ENCODE measurements at places on chromosomes 5 and 9.

DNA sequence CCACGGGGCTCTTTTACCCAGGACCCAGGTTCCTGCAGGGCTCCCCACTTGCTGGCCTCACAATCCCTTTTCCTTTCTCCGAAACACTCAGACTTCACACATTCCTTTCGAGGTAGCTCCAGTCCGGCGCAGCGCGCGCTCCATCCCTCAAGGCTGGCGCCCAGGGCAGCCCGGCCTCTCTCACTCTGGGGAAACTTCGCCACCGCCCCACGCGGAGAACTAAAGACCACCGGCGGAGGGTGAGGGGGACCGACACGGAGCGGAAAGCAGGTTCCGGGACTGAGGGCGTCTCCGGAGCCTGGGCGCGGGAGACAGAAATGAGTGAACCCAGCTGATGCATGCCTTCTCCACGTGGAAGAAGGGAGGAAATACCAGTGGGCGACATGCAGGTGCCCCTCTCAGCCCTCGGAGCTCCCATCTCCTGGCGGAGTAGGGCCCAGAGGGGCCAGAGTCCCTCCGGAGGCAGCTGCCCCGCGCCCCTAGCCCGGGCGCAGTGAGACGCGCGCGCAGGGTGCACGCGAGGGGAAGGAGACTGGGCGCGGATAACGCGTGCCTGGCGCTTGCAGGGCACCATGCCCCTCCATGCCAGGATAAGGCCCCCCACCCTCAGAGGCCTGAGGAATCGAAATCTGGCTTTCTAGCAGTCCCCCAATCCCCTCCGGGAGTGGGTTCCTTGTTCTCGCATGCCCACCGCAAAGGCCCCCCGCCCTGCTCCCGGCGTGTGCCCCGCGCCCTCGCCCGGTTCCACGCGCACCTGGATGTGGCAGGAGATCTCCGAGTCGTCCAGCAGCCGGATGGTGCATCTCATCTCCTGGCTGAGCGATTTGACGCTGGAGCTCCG lies 650 bp downstream of the FRMD3 start:
- DNase-seq: no peak

GRCh38 chr9:18238254-18238653 lies 235.7 kb upstream of the ADAMTSL1 start:
- DNase-seq: no peak

DNA sequence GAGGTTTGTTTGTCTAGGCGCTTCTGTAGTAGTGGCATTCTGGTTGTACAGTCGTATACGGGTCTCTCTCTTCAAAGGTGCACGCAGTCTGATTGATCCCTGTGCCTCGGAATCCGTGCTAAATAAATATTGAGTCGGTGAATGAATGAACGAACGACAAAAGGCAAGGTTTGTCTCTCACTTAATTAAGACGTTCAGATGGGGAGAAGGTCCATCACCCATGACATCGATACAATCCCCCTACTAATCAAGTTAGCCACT lies 500 bp upstream of the CREBRF start:
- peak; percentile 28 for DNase-seq

- DNase-seq: no peak
These were observed 401.9 kb upstream of the GRIA1 start for GRCh38 chr5:153088538-153088937.

DNA sequence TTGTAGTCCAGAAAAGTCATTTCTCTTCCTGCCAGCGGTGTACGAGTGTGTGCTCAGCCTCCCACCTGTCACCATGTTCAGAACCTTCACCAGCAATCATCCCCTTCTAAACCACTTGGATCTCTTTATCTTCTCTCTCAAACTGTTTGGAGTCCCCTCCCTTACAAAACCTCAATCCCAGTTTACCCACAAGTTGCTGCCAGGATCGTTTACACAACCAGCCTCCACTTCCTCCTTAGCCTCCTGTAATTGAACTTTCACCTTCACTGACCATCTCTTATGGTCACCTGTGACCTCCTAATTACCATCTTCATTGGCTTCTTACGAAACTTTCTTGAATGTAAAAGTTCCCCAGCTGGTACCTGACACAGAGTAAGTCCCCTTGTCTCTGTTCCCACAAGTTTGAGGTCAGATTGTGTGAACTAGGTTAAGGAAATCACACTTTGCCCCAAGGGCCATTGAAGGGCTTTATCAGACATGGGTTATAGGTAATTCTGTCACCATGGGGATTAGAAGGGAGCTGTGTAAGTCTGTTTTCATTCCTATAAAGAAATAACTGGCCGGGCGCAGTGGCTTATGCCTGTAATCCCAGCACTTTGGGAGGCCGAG lies 20.0 kb downstream of the RNF44 start:
- no peak for DNase-seq

DNA sequence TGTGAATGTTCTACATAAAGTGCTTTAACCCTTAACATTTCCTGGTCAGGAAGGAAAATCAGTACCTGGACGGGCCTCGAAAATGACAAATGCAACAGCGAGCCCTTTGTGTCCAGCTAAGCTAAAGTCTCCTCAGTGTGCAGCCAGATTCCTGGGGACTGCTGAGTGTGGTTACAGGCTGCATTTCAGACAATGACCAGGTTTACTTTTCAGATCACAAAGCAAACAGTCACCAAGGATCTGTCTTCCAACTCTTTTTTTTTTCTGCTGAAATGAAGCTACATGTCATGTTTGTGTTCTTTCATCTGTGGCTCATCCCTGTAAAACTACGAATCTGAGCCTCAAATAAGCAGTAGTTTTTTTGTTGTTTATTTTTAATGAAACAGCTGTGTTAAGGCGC lies 20.8 kb downstream of the SLC46A2 start:
- DNase-seq: no peak
